Kidney glomerular epithelial cell (primary cell): ENCODE measurements at places on chromosomes 11 and 22.

DNA sequence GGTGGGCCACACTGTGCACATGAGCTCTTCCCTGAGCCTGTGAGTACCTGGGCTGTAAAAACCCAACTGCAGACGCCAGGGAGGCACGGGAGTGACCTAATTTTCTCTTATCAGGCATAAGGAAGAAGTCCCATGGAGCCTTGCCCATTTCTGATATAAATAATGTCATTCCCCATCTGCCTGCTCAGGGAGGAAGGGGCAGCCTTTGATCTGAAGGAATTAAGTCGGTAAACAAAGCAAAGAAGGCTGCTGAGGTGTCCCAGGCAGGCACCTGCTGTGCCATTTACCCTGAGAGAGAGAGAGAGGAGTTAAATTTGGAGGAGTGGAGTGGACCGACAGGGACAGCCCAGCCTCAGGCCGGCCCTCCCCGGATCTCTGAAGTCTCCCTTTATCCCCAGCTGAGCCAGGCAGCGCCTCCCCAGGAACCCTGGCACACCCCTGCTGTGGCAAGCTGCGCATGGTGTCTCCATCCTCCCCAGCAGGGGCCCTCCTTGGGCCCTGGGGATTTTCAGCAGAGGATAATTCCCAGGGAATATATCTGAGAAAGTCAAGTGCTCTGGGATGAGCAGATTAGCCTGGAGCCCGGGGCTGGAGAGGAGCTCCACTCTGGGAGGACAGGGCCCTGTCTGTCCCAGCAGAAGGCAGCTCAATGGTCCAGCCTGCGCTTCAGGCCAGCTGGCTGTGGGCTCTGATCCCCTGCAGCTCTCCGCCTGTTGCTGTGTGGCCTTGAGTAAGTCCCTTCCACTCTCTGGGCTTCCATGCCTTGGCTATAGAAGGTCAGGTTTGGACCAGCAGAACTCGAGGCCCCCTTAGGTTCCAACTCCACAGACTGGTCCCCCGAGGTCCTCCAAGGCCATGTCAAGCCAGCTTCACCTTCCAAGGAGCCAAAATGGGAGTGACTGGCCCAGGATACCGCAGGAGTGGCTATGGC lies 17.5 kb upstream of the CABP7 start:
- no peak for DNase-seq

DNA sequence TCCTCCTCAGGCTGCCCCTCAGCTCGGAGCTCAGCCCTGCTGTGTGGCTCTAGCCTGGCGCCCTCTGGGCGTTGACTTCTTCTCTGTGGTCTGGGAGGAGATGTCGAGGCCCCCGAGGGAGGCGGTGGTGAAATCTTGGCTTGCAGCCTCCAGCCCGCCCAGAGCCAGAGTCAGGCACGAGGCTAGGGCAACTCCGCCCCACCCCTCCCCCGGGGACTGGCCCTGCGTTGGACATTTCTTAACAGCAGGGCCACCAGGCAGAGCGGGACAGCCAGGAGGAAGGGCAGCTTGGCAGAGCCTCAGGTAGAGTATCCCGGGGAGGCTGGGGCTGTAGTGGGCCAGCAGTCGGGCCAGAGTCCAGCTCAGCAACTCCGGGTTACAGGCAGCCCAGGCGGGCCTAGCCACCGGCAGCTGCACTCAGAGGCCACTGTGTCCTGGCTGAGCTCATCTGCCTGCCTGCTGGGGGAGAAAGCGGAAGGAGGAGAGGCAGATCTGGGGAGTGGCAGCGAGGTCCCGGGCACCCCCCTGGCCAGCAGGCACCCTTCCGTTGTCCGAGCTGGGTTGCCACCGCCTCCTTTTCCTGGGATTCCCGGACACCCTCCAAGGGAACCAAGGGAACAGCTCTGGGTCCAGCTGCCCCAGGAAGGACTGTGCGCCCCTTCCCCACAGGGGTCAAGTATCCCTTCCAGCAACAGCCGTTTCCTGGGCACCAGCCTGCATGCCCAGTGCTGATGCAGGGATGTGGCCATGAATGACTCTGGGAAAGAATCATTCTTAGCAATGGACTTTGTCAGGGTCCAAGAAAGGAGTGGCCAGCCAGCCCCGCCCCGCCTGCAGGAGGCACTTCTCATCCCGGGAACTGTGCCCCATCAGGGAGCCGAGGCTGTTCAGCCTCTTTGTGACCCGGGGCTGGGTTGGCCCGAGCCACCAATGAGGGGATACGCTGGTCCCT lies at the start of gene ALDH3B1:
Gene ALDH3B1 (plus strand): TSS at position 238 of the 952 bp plus-strand sequence. CDS start 4,971 bp downstream, outside the sequence.
- peak; percentile 74 for DNase-seq

GRCh38 chr11:1745701-1746320 lies 4.6 kb downstream of the IFITM10 start:
- DNase-seq = no peak

DNA sequence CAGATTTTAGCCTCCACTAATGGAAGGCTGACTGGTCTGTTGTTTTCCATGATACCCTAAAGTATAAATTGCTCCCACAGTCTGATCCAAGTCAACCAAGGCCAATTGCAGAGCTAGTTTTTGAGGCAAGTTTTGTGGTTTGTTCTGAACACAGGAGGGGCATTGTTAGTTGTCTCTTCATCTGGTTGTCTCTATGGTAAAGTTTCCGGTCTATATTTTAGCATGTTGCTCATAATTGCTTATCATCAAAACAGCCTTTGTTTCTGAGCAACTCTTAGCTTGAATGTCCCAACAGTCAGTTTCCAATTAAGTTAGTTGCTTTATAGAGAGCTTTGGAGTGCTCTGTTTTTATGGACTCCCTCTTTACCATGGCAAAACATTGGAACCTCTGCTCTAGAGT lies 217.6 kb upstream of the CARD18 start:
- no peak for DNase-seq
